ENCODE measurements at places on chromosomes 1 and 21.

- no peak for DNase-seq
Observed at GRCh38 chr21:16162953-16163352, 433.2 kb downstream of the USP25 start.

DNA sequence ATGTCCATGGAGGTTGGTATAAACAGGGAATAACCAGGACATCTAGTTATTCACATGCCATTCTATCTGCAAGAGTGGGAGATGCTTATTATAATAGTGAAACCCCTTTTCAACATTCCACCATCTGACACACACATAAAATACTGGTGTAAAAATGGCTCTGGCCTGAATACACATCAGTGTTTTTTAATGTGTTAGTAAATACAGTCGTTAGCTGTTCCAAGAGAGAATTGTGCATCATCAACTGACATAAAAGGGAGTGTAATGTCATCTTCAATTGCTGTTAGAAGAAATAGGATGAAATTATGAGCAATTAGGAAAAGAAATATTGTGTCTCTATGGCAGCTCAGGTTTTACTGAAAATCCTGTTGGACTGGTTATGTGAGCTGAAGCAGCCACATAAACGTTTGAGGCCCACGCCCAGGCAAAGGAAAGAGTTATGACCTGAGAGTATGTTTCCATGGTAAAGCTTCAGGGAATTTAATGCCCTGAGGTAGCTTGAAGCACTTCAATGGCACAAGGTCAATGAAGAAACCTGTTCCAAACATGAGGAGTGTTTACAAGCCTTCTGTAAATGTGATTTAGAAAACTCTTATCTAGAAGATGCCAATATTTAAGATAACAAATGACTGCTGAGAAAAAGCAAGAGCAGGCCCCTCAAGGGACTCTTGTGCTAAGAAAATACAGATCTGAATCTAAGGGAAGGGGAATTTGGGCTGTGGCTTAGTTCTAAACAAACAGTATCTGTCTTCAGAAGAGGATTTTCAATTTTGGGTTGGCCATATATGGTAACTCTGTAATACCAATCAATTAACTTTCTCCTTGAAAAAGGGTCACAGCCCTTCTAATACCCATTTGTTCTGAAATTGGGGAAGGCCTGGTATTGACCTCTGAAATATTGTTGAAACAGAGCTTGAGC, 384.3 kb downstream of the SEC16B start:
- no peak for DNase-seq

DNA sequence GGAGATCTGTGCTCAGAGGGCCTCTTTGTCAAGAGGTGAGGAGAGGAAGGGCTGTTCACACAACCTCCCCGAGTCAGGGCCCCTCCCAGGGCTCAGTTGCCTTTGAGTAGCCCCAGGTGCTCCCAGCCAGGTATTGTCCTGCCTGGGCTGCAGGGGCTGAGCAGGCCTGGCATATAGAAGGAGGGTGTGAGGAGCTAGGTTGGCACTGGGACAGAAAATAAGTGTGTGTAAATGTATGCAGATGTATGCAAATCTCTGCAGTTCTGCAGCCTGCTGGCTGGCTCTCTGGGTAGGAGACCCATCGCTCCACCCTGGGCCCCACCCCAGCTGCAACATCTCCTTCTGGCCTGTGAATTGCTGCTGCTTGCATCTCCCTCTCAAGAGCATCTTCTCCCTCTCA, 52.4 kb downstream of the NAV1 start:
- DNase-seq: no peak

- DNase-seq: no peak
Observed at GRCh38 chr1:53521924-53522552, 62.8 kb downstream of the DMRTB1 start.

DNA sequence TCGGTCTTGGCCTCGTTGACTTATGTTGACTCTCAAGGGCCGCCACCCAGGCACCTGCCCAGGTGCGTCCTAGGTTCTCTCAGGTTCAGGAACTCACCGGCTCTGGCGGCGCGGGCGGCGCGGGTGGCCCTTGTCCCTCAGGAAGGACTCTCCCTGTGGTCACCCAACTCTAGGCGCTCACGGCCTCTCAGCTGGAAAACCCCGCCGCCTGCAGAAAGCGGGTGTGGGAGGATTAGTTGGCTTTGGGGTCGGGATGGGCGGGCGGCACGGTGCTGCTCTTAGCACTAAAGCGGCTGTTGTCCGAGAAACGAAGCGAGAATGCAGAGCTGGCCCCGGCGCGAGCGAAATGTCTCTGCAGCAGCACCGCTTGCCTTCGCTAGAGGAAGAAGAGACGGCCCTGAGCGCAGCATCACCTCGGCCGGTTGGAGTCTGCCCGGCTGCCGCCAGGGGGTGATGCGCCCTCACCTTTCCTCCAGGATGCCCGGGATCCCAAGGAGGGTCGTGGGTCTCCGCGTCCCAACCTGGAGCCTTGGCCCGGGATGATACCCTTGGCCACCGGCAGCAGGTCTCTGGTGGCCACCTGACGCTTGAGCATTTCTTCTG, 8.1 kb upstream of the TADA1 start:
- no peak for DNase-seq

GRCh38 chr1:20072771-20073170, 2.8 kb downstream of the PLA2G5 start:
- no peak for DNase-seq

GRCh38 chr1:110508028-110508940, 10.7 kb downstream of the KCNA10 start:
- no peak for DNase-seq
